Kidney (tissue), 22 donors: ENCODE measurements at places on chromosomes 3 and 15. TPM values are rescaled to one million over a fixed set of nuclear protein-coding genes. Genes with fewer than 3 reads are reported as not detected.

GRCh38 chr3:160739079-160739478 is 17.0 kb upstream of the PPM1L start:
- DNase-seq: no peak

The SH2D7 gene
- total RNA-seq: not detected

The MUC4 gene
- 0.19 TPM for total RNA-seq

DNA sequence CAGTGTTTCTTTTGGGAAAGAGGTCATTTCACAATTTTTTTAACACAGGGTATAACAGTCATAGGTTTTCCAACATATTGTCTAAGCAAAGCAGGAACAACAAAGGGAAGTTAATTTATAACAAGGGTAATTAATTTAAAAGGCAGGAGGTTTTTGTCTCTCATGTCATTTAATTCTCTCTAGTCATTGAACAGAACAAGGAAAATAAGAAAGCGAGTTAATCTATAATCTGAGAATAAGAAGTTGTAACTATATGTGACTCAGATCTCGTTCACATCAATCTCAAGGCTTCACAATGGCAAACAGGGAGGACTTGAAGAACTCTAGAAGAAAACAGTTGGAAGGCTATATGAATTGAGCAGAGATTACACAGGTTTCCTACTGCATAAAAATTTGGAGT is 579.8 kb upstream of the CCDC54 start:
- no peak for DNase-seq

GRCh38 chr15:38853608-38854007 is 289.0 kb upstream of the RASGRP1 start:
- DNase-seq: no peak

- no peak for DNase-seq
These were observed at the start of gene TMEM89 for GRCh38 chr3:48621461-48621869. TMEM89 (minus strand) TSS chr3:48621769; CDS start chr3:48621756, 13 bp downstream.

The RTP3 gene
- total RNA-seq: not detected

- no peak for DNase-seq
These were observed 41.1 kb downstream of the CYFIP1 start for GRCh38 chr15:22939051-22939450.

DNA sequence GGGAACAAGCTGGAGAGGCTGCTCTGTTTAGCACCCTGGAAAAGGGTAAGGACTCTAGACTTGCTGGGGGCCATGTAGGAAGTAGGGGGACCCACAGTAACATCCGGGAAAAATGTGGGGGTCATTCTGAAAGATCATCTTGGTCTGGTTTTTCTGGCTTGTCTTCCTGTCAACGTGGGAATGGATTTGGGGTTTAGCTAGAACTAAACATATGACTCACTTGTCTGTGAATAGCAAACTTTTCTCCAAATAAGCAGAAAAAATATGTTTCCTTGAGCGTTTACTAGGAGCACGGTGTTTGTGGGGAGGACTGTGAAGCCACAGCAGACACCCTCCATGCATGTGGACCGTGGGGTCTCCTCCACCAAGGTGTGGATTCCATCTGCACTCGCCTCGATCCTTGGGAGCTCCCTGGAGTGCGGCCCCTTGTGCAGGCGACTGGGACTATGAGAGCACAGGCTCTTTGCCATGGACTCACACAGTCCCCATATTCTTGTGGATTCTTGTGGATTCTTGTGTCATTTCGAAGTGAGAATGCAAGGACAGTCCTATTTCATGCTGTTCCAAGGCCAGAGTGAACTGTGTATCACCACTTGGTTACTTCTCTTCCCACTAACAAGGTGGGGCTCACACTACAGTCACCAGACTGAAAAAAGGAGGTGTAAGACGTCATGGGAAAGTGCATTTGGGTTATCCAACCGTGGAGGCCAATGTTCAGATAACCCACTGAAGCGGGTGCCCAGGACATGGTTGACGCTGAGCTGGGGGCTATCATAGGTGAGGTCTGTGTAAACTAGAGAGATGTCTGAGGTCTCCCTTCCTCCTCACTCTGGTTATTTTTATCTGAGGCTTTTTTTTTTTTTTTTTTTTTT is 25.5 kb downstream of the PGPEP1L start:
- no peak for DNase-seq

GRCh38 chr3:151446002-151446340 is 14.9 kb downstream of the IGSF10 start:
- DNase-seq: no peak

- no peak for DNase-seq
These were observed 4.5 kb downstream of the CHST13 start for GRCh38 chr3:126528419-126528799.

The TMEM212 gene
- total RNA-seq: not detected

The CCDC39 gene
- total RNA-seq: 0.60 TPM

DNA sequence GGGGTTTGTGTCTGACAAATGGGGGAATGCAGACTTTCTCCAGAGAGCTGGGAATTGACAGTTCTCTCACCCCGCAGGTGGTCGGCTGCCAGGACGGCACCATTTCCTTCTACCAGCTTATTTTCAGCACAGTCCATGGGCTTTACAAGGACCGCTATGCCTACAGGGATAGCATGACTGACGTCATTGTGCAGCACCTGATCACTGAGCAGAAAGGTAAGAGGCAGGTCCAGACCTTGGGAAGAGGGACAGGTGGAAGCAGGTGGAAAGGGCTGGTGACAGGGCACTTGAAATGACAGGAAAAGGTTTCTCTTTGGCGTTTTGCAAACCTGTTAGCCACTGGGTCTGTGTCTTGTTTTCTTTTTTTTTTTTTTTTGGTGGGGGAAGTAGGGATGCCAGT is 36.6 kb downstream of the IFT122 start:
- no peak for DNase-seq

DNA sequence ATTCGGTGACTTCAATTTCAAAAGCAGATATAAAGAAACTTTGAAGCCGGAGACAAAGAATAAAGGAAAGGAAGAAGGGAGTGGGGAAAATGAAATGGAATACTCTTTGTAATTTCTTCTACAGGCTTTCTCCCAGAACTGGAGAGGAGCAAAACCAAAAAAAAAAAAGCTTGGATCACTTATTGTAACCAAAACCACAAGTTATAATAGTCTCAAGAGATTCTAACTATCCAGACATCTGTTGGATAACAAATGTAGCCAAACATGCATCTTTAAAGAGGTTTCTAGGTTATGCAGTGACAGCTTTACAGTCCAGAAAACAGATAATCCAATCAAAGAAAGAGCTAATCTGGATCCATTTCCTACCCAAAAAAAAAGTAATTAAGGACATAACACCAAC is 36.2 kb downstream of the VGLL3 start:
- DNase-seq: no peak

The SAXO2 gene
- 3.2 TPM for total RNA-seq

The ISLR gene
- total RNA-seq: 30.2 TPM

The PLCH1 gene
- total RNA-seq: 9.6 TPM

DNA sequence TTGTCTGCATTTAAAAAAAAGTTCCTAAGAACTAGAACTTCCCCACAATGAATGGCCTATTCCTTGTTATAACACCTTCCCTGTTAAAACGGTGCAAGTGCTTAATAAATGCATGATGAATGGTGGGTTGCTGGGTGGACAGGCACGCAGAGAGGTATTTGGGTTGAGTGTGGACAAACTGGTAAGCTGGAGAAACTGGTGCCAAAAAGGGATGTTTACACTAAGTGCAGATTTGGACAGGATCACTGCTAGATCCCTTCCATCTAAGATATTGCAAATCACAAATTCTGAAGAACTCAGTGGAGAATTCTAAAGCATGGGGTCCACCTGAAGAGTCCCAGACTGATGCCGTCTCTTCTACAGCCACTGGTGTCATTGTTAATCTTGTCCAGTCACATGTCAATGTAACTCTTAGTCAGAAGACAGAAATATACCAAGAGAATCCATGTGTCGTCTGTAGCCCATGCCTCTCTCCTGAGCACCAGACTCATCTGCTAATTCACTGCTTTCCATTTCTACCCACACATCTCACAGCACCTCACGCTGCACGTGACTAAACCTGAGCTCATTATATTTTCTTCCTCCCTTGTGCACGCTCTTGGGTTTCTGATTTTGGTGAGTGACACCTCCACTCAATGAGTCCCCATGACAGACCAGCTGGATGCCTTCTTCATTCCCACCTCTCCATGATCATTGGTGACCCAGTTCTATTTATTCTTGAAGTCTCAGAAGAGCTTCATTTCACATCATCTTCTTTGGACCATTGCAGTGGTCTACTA is 328.9 kb downstream of the THSD4 start:
- DNase-seq: no peak

- no peak for DNase-seq
These were observed 104.4 kb upstream of the RBMS3 start for GRCh38 chr3:29176501-29176900.

GRCh38 chr3:36319680-36320079 is 60.6 kb upstream of the STAC start:
- DNase-seq: no peak

DNA sequence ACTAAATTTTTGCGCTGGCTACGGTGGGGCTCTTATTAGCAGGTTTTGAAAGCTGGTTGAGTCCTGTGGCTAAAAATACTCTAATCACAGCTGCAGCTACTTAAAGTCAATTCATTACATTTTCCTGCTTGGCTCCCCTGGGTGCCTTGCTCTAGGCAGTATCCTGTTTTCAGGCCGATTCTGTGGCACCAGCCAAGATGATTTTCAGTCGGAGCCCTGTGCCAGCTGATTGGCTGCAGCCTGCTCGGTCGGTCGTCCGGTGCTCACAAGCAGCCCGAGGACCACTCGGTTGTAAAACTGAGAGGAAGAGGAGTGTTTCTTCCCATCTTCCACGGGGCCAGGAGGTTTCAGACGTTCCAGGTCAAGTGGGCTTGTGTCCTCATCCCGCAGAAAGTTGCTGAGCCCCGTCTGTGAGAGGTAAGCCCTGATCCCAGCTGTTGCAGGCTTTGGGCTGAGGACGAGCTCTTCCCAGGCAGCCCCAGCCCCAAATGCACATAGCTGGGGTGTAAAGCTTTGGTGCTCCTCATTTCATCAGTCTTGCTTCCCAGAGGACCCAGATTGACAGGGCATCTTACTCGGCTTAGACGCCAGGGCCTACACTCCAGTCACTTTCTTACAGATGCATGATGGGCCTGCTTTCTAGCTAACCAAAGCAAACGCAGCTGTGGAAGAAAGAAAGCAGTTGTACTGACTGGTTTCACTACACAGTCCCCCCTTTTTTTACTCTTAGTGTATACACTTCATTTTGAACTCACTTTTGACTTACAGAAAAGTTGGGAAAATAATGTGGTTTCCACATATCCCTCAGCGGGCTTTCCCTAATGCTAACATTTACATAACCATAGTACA is 15.9 kb downstream of the LYSMD4 start:
- DNase-seq: no peak

The DISP2 gene
- 0.69 TPM for total RNA-seq

The ANKRD63 gene
- total RNA-seq: not detected

- DNase-seq: no peak
These were observed 29.7 kb upstream of the LIPC start for GRCh38 chr15:58401991-58402649.

DNA sequence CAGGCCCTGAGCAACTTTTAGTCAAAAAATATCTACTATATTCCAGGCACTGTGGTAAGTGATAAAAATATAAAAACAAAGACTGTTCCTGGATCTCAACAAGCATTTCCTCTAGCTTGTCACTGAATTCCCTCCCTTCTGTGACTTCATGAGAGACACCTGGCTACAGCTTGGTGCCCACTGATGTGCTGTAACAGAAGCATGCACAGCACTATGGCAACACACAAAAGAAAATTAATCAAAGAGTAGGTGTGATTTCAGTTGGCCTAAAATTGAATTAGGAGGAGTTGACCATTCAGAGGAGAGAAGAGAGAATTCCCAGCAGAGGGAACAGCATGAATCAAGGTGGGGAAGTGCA is 158.9 kb upstream of the LPP start:
- DNase-seq: no peak

The CACNA2D2 gene
- 3.6 TPM for total RNA-seq

The GASK1A gene
- 7.3 TPM for total RNA-seq

GRCh38 chr3:14783480-14784086 is 35.2 kb upstream of the FGD5 start:
- no peak for DNase-seq

The MAP2K5 gene
- total RNA-seq: 18.6 TPM

DNA sequence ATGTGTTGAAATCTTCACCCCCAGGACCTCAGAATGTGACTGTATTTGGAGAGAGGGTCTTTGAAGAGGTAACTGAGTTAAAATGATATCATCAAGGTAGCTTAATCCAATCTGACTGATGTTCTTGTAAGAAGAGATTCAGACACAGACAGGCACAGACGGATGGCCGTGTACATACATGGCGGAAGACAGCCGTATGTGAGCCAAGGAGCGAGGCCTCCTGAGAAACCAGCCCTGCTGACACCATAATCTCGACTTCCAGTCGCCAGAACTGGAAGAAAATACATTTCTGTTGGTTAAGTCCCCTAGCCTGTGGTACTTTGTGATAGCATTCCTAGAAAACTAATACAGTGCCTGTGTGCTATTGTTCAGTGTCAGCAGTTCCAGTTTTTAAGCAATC is 73.6 kb downstream of the APBA2 start:
- DNase-seq: no peak

The EFCC1 gene
- total RNA-seq: 3.7 TPM

- no peak for DNase-seq
These were observed 47.1 kb downstream of the SLC12A1 start for GRCh38 chr15:48253172-48253571.

DNA sequence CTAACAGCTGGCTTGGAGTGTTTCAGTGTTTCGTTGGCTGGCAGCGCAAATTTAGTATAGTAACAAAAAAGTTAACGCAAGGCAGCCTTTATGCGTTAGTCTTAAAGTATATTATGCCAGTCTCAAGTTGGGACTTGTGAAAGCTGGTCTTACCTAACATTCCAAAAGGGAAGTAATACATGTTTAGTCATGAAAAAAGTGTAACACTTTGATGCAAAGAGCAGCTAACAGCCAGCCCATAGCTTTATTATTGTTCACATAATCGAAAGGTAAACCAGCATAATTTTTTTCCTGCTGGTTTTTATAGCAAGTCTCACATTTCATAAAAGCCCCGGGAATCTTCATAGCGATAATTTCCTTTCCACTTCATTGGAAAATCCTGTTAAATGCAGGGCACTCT is 2.4 kb upstream of the GPR87 start:
- DNase-seq: no peak

- peak; percentile 73 for DNase-seq
These were observed 126.4 kb downstream of the ADAMTS9 start for GRCh38 chr3:64561325-64561843.

GRCh38 chr3:32459450-32459849 is 43.2 kb downstream of the CMTM6 start:
- DNase-seq: no peak

DNA sequence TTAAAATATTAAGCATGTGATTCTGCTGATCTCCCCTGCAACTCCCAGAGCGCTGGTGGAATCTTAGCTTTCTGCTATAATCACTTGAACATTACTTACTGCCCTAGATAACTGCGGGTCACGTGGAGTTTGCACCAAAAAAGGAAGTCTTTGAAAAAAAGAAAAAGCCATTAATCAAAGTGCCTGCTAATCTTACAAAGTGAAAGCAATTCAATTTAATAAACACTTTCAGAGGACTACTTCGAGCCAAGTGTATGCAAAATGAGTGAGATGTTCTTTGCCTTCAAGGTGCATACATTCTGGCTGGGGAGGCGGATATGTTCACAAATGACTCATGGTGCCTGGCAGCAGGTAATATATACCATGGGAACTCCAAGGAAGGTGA is 109.9 kb upstream of the GAP43 start:
- no peak for DNase-seq
